Right renal cortex interstitium (tissue), 3 donors: ENCODE measurements at places on chromosomes 5 and 9. TPM values are rescaled to one million over a fixed set of nuclear protein-coding genes. Genes with fewer than 3 reads are reported as not detected.

DNA sequence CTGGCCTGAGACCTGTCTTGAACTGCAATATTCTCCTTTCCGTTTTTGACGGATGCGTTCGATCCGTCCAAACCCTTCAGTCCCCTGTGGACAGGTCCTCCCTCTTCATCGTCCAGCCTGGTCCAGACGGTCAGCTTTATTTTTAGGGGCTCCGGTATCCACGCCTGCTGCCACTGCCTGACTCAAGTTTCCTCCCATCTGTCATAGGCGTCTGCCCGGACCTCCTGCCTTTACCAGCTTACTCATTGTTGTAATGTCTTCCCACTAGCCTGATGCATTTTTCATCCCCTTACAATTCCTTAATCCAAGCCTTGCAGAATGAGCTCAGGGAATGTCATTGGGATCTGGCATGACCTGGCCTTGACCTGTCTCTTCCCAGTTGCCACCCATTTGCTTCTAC is 145.8 kb downstream of the TENT4A start:
- no peak for DNase-seq

KCNN2 gene
- polyA plus RNA-seq, result 5.7 TPM

GHR gene
- polyA plus RNA-seq, result 17.9 TPM

DNA sequence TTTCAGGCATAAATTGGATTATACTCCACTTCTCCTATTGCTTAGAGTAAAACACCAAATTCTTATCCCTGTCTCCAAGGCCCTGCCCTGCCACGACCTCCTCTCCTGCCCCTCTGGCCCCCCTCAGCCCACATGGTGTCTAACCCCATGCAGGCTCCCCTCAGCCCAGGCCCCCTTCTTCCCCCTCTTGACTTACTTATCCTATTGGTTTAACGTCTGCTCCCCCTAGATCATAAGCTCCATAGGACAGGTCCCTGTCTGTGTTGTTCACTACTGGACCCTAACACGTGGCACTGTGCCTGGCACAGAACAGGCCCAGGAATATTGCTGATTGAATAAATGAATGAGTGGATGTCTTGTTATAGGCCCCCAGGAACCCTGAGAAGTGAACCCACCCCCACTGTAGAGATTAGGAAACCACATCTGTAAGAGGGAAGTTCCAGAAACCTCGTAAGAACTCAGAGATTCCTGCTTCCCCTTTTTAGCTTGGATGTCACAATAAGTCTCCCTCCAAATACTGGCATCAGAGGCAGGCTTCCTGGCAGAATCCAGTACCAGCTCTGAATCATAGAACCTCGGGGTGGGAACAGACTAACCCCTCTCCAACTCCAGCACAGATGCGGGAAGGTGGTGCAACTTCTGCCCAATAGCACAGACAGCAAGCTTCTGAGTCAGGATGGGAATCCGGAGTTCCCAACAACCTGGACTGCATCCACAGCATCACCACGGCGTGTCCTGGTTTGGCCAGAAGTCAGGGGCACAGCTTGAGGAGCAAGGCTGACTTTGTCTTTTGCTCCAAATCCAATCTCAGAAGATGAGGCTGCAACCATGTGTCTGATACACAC is 31.5 kb downstream of the HRH2 start:
- no peak for DNase-seq

- no peak for DNase-seq
Observed at GRCh38 chr9:29176231-29176630, 1603.0 kb upstream of the C9orf72 start.

- no peak for DNase-seq
Observed at GRCh38 chr5:72412283-72413055, 92.3 kb downstream of the PTCD2 start.

GRCh38 chr9:111151537-111151936 is 113.3 kb upstream of the LPAR1 start:
- no peak for DNase-seq

GRCh38 chr5:122788996-122789395 is 14.1 kb downstream of the SNX2 start:
- no peak for DNase-seq

GRCh38 chr9:113431191-113431590 is 20.6 kb downstream of the C9orf43 start:
- DNase-seq, result no peak
